ENCODE measurements at places on chromosomes 4 and X.

DNA sequence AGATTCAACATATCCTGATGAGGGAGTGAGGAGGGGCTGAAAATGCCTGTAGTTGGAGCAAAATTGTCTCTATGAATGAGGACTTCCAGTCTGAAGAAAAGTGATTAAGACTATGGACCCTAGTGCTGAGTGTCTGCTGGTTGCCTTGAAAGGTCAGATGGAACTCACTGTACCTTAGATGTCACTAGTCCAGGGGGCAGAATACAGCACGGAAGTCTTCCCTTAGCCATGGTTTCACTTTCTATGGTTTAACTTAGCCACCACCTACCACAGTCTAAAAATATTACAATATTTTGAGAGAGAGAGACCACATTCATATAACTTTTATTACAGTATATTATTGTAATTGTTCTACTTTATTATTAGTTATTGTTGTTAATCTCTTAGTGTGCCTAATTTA is 223.1 kb downstream of the FMR1NB start:
- DNase-seq = no peak

GRCh38 chr4:110034026-110034393 is 121.3 kb downstream of the EGF start:
- no peak for DNase-seq

DNA sequence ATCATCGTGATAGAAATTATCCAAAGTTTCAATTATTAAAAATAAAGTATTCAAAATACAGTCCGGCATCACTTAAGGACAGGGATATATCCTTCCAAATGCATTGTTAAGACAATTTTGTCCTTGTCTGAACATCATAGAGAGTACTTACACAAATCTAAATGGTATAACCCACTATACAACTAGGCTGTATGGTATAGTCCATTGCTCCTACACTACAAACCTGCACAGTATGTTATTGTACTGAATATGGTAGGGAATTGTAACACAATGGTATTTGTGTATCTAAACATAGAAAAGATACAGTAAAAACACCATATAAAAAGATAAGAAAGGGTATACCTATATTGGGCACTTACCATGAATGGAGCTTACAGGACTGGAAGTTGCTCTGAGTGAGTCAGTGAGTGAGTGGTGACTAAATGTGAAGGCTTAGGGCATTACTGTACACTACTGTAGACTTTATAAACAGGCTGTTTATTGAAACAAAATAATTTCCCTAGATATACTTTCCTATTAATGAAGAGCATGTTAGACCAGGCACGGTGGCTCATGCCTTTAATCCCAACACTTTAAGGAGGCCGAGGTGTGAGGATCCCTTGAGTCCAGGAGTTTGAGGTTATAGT is 44.8 kb upstream of the PTPN13 start:
- no peak for DNase-seq

GRCh38 chr4:175970072-175970471 is 95.6 kb upstream of the WDR17 start:
- no peak for DNase-seq

- DNase-seq = no peak
Measured at GRCh38 chr4:168637872-168638756, 141.3 kb downstream of the PALLD start.

- DNase-seq = no peak
Measured at GRCh38 chr4:8534611-8535010, 45.6 kb upstream of the GPR78 start.

DNA sequence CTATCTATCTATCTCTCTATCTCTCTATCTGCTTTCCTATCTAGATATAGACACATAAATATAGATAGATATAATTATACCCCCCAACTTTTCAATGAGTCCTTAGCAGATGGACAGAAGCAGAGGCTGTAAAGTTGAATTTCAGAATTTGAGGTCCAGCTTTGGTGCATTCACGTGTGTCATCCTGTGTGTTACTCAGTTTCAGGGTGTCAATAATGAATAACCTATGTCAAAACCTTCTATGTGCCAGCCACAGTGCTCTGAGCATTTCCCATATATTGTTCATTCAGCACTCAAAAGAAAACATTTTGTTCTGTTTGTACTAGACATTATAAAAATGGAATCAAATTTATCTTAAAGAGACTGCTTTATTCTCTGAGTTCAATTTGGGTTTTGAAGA is 310.0 kb downstream of the ARHGAP24 start:
- DNase-seq = no peak

- no peak for DNase-seq
Measured at GRCh38 chr4:47641755-47642154, 156.7 kb downstream of the ATP10D start.

DNA sequence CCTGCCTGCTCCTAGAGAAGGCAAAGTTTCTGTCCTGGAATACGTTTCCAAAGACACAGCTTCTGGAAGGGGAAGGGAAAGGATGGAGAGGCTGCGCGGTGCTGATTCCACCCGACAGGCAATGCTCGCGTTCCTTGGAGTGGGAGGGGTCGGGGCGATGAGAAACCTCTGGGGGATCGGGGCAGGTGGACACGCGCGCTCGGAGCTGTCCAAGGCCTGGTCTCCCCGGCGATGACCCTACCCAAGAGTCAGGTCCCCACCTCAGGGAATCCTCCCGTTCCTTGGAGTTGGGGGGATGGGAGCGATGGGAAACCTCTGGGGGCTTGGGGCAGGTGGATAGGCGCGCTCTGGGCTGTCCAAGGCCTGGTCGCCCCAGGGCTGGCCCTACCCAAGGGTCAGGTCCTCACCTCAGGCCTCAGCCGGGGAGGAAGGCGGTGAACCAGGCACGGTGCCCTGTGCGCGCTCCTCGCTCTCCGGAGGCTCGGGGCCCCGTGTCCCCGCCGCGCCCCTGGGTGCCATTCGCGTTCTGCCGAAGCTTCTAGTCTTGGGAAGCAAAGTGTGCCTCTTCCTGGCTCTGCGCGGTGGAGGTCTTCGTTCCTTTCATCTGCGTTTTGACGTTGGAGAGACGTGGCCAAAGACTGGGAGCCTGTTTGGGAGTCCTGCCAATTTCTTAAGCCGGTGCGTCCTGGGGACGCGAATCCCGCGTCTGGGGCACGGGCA is 10.6 kb upstream of the SHOX start:
- no peak for DNase-seq

GRCh38 chr4:189200353-189200752 is 740.3 kb upstream of the FRG1 start:
- DNase-seq = no peak

DNA sequence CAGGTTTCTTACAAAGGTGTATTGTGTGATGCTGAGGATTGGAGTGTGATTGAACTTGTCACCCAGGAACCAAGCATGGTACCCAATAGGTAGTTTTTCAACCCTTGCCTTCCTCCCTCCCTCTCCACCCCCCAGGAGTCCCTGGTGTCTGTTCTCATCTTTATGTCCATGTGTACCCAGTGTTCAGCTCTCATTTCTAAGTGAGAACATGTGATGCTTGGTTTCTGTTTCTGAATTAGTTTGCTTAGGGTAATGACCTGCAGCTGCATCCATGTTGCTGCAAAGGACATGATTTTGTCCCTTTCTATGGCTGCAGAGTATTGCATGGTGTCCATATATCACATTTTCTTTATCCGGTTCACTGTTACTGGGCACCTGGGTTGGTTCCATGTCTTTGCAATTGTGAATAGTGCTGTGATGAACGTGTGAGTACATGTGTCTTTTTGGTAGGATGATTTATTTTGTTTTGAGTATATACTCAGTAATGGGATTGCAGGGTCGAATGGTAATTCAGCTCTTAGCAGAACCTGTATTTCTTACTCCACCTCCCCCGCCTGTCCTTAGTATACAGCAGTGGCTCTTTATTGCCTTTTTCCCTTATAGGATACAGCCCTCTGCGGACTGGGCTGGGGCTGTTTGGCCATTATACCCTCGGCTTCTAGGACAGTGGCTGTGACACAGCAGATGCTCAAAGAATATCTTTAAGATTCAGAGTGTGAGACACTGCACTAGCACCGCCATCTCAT is 145.4 kb downstream of the PTTG2 start:
- DNase-seq = no peak

DNA sequence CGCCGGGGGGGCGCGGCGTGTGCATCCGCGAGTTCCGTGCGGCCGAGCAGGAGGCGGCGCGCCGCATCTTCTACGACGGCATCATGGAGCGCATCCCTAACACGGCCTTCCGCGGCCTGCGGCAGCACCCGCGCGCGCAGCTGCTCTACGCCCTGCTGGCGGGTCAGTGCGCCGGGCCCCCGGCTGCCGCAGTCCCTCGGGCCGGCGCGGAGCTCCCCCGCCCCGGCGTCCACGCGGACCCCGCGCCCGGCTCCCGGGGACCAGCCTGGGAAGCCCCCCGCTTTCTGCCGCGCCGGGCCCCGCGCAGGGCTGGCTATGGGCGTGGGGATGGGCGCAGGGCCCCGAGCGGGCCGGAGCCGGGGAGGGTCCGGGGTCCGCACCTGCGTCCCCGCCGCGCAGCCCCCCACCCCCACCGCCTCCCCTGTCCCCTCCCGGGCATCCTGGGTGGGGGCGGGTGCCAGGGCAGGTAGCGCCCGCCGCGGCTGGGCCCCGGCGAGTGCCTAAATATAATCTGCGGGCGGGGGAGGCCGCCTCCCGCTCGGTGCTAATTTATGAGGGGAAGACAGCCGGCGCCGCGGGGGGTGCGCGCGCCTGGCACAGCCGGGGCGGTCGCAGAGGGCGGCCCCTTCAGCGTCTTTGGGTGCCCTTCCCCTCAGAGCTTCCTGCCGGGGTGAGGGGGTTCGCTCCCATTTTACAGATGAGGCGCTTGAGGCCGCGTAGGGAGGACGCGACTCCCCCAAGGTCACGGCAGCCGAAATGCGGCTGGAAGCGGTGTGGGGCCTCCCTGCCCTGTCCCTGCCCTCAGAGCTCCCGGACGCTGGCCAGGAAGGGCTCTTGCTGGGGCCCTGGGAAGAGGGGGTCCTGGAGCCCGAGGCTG is 837 bp downstream of the NAT8L start:
- DNase-seq = no peak

DNA sequence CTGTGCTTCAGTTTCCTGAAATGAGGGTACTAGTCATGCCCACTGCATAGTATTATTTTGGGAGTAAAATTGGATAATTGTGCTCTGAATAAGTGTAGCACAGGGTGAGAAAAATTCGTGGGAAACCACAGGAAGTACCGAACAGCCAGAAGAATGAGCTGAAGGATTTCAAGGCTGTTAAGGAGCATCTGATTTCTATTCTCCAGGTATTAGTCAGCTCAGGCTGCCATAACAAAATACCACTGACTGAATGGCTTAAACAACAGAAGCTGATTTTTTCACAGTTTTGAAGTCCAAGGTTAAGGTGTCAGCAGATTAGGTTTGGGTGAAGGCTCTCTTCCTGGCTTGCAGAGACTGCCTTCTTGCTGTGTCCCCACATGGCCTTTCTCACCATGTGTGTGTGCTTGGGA is 41.9 kb downstream of the WWC2 start:
- DNase-seq = no peak

DNA sequence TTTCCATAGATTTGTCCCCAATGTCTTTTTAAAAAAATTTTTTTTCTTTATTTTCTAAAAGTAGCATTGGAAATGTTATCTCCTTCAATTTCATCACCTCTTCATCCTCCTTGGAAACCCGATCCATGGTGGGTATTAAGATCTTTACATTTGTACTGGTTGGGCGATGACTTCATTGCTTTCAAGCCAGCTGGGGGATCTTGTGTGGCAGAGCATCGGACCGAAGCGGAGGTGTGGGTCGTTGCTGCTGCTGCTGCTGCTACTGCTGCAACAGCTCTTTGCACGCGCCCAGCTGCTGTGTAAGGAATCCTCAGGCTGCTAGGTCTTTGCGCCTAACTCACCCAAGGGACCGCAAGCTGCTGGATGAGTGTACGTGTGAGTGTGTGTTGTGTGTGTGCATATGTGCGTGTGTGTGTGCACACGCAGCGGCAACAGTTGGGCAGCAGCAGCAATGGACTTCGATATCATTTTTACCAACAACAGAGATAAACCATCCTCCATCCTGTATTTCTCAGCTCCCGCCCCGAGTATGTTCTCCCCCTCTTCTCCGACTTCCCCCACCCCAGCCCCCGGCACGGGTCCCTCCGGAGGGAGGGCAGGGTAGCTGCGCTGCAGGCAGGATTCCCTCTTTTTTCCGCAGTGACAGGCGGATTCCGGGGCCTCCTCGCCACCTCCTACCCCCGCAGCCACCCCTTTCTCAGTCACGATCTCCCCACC is 768 bp upstream of the CDKL5 start:
- peak; percentile 25 for DNase-seq

DNA sequence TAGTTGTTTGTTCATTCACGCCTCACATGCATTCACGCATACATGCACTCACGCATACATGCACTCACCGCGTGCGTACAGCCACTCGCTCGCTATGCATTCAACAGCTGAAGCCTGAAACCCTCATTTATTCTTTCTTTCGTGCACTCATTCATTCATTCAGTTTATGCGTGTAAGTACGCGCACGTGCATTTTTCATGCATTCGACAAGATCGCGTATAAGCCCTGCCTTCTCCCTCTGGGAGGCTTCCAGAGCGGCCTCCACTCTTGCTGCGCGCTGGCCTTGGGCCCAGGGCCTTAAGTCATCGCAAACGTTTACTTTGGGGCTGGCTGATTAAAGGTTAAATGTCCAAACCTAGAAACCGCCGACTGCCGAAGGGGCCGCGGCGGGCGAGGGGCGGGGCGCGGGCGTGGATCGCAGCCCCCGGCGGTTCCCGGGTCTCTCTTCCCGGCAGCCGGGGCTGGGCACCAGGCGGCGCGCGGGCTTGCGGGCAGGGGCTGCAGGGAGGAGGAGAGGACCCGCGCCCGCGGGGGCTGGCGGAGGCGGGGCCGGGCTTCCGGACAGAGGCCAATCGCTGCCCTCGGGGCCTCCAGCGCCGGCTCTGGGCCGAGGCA is at the start of gene GYG2:
TSS of gene GYG2 (plus strand) at position 587 of the 615 bp plus-strand sequence. CDS start 1,259 bp downstream, outside the sequence.
- no peak for DNase-seq

GRCh38 chr4:77861495-77861894 is 1.1 kb upstream of the MRPL1 start:
- no peak for DNase-seq

DNA sequence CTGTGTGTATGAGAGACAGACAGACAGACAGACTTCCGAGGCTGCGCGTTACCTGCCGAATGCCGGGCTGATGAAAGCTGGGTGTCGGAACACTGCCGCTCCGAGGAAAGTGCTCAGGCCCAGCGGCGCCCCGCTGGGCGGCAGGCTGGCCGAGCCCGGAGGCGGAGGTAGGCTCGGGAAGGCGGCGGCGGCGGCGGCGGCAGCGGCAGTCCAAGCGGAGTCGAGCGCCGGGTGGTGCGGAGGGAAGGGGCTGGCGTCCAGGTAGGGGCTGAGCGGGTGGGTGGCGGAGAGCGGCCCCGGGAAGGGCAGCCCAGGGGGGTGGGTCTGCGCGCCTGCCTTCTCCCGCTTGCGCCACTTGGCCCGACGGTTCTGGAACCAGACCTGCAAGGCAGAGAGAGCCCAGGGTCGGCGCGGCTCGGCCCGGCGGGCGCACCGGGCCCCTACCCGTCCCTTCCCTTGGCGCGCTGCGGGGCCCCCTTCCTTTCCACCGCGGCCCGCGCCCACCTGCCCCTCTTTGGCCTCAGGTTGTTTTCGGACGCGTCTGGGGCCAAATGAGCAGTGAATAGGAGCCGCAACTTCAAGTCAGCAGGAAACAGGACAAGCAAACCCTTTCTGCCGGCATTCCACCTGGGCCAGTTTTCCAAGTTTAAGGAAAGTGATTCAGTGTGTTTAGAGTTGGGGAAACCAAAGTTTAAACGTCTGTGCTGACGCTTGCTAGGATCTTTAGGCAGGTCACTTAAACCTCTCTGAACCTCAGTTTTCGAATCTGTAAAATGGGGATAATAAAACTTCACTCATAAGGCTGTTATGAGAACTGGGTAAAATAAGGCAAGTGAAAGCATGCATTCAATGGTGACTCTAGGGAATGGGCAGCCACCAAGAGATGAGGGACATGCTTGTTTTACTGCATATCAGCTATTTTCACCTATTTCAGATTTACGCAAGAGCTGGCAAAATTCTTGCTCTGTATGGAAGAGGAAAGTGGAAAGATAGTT is 8.4 kb downstream of the ARX start:
- no peak for DNase-seq

All from cerebellar cortex (tissue), 1 donor.